ENCODE measurements at places on chromosomes 7 and 10.
A peak's percentile ranks its signal among the peaks of the same experiment; 100 is the strongest.

GRCh38 chr10:31315453-31315852 lies 3.6 kb upstream of the ZEB1 start:
- no peak for DNase-seq

DNA sequence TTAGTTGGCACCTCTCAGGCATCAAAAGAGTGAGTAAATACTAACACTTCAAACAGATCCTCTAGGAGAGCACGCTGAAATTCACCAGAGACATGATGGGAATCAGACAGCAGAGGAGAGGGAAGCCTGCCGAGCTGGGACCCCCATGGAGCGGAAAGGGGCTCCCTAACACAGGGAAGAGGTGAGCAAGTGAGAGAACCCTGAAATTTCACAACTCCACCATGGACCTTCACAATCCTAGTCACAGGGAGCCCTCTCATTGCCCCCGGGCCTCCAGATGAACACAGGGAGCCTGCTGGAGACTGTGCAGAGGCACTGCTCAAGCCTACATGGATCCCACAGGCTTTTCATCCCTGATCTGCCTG lies 59.2 kb upstream of the ANTXRL start:
- no peak for DNase-seq

GRCh38 chr7:144834641-144835144 lies 1.2 kb downstream of the TPK1 start:
- DNase-seq: no peak

DNA sequence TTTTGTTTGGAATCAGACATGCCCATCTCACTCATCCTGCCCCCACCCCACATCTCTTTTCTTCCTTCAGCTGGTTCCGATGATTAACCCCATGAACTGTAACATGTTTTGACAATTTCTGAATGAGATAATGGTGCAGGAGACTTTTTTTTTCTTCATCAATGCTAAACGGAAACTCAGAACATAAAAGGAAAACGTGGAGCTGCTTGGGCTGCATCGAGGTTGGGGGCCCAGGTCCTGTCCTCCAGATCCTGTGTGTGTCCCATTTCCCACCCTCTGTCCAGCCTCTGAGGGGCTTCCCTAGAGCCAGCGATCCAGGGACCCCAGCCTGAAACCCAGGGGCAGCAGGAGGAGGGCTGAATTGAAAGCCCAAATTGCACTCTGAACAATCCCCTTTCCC lies 263.8 kb upstream of the GRB10 start:
- no peak for DNase-seq

GRCh38 chr10:44878706-44879530 lies 32.2 kb upstream of the TMEM72 start:
- DNase-seq: peak; percentile 62

- DNase-seq: no peak
Measured at GRCh38 chr10:7405637-7406036, 5.2 kb downstream of the SFMBT2 start.

DNA sequence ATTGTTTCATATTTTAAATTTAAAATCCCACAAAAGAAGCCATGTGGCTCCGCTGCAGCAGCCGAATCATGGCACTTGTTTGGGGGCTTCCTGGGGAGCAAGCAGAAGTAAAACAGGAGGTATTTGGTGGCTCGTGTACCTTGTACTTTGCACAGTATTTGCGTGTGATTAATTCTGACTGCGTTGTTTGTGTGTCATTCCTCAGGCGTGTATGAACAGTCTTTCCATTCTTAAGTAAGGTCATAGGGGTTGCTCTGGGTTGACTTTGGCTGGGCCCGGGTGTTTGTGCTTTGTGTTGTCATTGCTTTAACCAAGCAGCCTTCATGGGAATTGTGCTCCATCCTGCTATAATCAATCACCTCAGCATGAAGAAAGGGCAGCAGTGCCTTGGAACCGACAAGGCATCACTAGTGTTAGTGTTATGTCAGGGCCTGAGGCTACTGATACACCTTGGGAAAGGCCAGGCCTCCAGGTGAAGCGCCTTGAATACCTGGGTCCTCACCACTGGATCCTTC lies 182.4 kb downstream of the ARHGAP21 start:
- DNase-seq: no peak
